Activated CD8-positive, alpha-beta T cell treated with anti-CD3 and anti-CD28 coated beads, Interleukin-2, amount 10 ng/mL, durations not matched to agents 7 days and 5 days (primary cell): ENCODE measurements at places on chromosomes 1 and 21. TPM values are rescaled to one million over a fixed set of nuclear protein-coding genes. Genes with fewer than 3 reads are reported as not detected.

AMY1C gene
- total RNA-seq, result not detected

GRCh38 chr1:161251579-161251978 lies 7.0 kb upstream of the PCP4L1 start:
- no peak for DNase-seq

- DNase-seq, result no peak
Measured at GRCh38 chr1:39828734-39829133, 40.1 kb upstream of the BMP8B start.

AQP10 gene
- not detected for total RNA-seq

KRTAP24-1 gene
- not detected for total RNA-seq

DNA sequence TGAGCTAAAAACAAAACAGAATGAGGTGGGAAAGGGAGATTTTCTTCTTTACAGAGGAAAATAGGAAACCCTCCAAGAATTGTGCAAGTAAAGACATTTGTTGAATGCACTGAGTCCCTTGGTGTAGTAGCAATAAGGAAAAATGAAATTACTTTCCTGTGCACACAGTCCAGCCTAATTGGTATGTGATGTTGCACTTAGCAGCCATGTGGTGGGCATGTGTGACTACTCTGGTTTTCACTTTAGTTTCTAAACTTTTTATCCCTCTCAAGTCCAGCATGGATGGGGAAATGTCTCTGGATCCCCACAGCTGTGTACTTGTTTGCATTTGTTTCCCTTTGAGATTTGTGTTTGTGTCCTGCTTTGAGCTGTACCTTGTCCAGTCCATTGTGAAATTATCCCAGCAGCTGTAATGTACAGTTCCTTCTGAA lies 7.1 kb upstream of the AGO3 start:
- DNase-seq, result no peak

BSND gene
- 0.05 TPM for total RNA-seq

NES gene
- total RNA-seq, result not detected

PLA2G2F gene
- total RNA-seq, result not detected
